ENCODE measurements at places on chromosomes 1 and 21.

GRCh38 chr1:91054780-91055481 lies 33.1 kb upstream of the ZNF644 start:
- peak; percentile 51 for DNase-seq

DNA sequence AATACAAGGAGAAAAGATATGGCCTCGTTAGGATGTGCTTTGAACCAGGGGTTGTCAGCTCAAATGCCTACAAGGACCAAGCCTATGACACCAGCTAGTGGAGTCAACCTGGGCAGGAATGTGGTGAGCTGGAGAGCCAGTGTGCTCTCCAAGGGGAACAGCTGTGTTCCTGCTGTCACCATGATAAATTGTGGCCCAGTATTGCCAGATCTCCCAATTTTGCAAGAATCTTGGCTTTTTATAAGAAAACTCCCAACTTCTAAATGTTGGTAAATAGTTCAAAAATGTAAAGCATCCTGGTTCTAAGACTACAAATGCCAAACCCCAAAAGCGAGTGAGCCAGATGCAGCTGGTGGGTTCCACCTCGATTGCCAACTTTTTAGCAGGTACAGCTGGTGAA lies 391.1 kb downstream of the PLPP3 start:
- DNase-seq, result no peak

DNA sequence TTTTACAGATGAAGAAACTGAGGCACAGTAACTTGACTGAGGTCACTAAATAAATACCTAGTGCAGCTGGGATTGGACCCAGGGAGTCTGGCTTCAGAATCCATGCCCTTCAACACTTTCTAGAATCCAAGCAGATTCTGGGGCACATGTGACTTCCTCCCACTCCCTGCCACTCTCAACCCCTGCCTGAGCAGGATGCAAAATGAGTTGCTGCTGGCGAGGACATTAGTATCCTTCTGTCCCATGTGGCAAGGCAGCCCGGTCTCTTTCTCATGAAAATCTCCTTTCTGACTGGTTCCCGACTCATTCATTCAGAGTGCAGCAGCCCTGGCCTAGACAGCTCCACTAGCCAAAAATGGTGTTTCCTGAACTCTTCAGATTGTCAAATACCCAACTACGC lies 28.4 kb downstream of the TNNT2 start:
- peak; percentile 29 for DNase-seq

DNA sequence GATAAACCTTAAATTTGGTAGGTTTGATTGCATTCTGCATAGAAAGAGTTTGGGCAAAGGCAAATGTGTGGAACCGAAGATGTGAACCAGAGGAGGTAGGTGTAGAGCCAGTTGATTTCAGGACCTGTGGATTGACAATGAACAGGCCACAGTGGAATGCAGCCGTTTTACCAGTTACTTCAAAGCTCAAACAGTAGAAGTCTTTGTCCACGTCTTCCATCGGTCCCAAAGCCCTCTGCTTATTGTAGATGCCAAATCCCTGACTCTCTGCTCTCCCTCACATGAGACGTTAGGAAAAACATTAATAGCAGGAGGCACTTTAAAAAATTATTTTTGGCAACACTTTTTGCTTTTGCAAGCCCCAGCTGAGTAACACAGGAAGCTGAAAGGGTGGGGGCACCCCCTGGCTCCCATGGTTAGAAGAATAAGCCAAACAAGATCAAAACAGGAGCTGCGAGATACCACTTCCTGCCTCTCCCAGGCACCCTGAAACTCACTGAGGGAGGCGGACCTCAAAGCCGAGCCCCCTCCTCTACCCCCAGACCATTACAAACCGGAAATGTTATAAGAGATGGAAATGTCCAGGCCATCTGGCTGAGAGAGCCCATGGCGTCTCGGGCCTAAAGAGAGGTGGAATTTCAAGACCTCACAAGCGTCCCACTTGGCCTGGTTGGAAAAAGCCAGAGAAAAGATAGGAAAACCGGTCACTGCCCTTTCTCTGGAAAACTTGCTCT lies 13.5 kb downstream of the TRAF3IP3 start:
- peak; percentile 48 for DNase-seq

DNA sequence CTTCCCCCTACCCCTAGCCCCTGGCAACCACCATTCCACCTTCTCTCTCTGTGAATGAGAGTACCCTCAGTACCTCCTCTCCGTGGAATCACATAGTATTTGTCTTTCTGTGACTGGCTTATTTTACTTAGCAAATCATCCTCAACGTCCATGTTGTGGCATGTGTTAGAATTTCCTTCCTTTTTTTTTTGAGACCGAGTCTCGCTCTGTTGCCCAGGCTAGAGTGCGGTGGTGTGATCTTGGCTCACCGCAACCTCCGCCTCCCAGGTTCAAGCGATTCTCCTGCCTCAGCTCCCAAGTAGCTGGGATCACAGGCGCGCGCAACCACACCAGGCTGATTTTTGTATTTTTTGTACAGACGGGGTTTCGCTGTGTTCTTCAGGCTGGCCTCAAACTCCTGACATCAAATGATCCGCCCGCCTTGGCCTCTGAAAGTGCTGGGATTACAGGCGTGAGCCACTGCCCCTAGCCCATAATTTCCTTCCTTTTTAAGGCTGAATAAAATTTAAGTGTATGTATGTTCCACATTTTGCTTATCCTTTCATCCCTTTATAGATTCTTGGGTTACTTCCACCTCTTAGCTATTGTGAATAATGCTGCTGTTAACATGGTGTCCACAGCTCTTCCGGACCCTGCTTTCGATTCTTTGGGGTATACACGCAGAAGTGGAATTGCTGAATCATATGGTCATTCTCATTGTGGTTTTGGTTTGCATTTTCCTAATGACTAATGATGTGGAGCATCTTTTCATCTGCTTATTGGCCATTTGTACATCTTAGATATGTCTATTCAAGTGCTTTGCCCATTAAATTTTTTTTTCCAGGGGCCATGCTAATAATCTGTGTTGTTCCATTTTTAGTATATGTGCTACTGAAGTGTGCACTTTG lies 32.3 kb downstream of the ERRFI1 start:
- no peak for DNase-seq

DNA sequence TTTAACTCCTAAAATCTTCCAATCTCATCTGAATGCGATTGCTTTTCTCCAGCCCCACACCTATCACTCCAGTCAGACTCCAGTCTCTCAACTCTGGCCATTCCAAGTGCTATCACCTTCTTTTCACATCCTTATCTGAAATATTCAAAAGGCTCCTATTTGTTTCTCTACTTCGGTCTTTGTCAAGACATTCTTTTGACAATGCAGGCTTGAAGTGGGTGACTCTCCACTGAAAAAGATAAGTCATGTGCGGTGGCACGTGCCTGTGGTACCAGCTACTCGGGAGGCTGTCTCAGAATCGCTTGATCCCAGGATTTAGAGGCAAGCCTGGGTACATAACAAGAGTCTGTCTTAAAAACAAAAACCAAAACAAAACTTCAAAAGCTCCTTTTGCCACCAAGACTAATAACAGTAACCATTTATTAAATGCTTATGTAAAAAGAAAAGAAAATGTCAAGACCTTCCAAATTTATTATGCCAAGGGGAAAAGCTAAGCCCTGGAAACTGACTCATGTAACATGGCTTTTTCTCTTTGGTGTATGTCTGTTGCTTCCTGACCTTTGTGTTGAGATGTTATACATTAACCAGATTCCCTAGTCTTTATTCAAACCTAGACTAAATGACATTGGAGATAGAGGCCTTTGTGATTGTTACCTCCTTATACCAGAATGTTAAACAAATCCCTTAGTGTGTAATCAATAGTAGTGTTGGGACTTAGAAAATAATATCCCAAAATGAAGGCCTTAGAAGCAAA lies 3.6 kb downstream of the ALG14 start:
- DNase-seq, result no peak

DNA sequence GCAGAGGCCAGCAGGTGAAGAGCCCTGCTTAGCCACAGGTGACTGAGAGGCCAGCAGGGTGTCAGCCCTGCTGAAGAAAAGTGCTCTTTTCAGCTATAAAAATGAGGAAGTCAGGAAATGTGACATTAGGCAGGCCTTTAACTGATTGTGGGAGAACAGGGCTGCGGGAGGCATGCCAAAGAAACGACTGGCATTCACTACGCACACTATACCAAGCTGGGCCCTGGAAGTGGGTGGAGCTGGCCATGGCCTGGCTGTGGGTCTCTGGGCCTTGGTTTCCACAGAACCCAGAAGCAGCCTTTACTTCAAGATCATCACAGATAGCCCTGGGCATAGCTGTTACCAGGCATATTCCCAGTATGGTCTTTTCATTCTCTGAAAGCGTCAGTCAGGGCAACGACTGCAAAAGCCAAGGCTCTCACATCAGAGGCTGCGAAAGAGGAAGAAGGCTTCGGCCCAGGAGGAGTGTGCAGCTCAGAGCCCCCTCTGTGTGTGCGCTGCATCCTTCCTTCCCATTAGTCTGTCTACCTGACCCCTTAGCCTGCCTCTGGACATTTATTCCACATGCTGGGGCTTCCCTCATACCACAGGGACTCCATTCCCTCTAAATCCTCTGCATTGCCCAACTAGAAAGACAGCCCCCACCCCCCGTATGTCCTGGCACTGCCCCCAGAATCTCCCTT lies 14.3 kb downstream of the SLC2A1 start:
- DNase-seq, result peak; percentile 54

- DNase-seq, result no peak
Observed at GRCh38 chr1:153459655-153460054, 796 bp downstream of the S100A7 start.

DNA sequence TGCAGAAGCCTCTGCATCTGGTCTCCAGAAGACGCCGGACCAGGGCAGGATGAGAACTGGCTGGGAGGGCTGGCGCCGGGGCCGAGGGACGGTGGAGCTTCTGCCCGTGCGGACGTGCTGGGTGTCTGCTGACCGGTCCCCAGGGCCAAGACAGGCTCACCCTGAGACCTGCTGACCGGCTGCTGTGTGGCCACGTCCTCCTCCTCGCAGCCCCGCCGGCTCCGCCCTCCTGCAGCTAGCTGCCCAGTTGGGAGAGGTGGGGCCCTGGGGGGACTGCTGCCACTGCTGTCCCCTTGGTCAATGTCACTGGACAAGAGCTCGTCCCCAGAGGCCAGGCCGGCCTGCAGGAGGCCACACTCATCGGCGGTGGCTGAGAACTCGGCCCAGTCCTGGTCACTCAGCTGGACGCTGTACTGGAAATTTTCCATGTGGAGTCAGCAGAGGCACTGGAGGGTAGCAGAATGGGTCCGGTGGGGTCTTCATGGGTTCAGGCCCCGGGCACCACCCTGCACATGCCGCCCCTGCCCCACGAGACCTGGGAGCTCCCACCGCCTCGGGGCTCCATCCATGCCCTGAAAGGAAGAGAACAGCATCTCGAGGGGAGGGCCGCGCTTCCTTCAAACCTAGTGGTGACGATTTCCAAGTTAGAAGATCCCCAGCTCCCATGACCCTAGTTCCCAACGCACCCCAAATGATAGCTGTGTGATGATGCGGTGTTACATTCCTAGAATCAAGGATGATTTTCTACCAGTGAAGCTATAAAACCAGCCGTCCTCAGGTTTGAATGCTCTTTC lies 1.1 kb downstream of the PERM1 start:
- no peak for DNase-seq

GRCh38 chr1:182484531-182485257 lies 34.7 kb downstream of the RGSL1 start:
- DNase-seq, result peak; percentile 7

GRCh38 chr1:106621853-106622252 lies 434.6 kb upstream of the PRMT6 start:
- no peak for DNase-seq

GRCh38 chr1:32349211-32349708 lies 13.0 kb downstream of the FAM229A start:
- no peak for DNase-seq

DNA sequence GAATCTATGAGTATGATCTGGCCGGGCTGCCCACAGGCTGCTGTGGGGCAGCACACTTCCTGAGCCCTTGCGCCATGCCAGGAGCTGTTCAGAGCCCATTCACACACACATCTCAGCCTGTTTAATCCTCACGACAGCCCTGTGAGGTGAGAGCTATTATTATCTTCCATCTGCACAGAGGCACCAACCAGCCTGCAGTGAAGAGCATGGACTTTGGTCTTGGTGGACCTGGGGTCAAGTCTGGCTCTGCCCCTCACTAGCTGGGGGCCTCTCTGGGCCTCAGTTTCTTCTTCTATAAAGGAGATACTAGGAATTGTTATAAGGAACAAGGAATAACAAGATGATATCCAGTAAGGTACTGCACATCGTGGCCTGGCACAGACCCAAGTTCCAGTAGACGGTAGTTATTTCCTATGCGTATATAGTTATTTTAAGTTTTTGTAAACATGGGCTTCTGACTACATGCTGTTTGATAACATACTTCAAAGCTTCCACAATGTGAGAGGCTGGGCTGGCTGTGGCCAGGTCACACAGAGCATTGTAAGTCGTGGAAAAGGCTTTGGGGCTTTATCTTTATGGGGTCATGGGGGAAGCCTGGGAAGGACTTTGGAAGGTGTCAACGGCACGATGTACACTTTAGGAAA lies 3.4 kb upstream of the PADI2 start:
- no peak for DNase-seq

- DNase-seq, result no peak
Observed at GRCh38 chr1:155177918-155178281, 4.3 kb downstream of the TRIM46 start.

- DNase-seq, result peak; percentile 10
Observed at GRCh38 chr1:161718559-161719324, 2.6 kb upstream of the FCRLB start.

DNA sequence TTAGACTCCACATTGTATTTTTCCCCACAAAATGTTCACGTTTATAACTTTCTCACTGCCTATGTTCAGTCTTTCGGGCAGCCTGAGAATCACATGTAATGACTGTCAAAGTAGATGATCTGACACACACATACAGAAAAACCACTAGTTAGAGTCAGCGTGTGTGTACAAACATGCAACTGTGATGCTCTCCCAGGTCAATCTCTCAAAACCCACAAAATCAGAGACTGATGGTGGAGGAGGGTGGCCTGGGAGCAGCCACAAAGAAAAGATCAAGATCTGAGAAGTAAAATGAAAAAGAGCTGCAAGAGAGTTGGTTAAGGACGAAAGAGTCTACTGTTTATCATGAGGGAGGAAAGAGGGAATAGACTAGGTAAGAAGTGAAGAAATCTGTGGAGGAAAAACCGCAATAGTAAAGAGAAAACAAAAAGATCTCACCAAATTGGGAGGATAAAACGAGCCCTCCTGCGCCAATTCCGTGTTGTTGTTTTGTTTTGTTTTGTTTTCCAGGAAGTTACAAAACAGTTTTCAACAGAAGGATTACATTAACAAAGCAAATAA lies 2.3 kb downstream of the EGLN1 start:
- DNase-seq, result no peak

- DNase-seq, result no peak
Observed at GRCh38 chr1:236959112-236959511, 45.1 kb downstream of the MT1HL1 start.

- DNase-seq, result no peak
Observed at GRCh38 chr1:169957884-169958283, 64.2 kb upstream of the SCYL3 start.

GRCh38 chr21:39208624-39209333 lies 25.5 kb upstream of the PSMG1 start:
- DNase-seq, result no peak

DNA sequence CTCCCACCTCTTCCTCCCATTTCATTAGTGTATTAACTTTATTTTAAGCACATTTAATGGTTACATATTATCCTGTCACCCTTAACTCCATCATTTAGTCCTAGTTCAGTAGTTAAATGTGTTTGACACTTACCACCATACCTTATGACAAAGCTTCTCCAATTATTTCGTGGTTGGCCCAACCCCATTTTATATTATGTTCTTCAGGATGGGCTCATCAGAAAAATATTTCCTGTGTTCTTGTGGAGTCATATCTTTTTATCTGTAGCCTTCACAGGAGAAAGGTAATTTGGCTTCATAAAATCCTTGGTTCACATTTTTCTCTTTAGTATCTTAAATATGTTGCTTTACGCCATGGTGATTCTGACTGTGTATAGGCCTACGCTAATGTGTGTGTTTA lies 142.3 kb upstream of the COL6A1 start:
- no peak for DNase-seq

All from Ammon's horn (tissue), 1 donor.